MCF 10A (cell line): ENCODE measurements at places on chromosomes 2 and 18. TPM values are rescaled to one million over a fixed set of nuclear protein-coding genes. Genes with fewer than 3 reads are reported as not detected.

GRCh38 chr2:181991171-181991885, 5.7 kb downstream of the PPP1R1C start:
- no peaks in the 10 kb centered on the region for H3K36me3 ChIP-seq
- no peak overlapping the region for H3K27ac ChIP-seq
- H3K27me3 ChIP-seq: no peaks in the 10 kb centered on the region
- no peak for DNase-seq
- no peaks in the 10 kb centered on the region for H3K4me1 ChIP-seq
- no peak overlapping the region for H3K4me3 ChIP-seq

DNA sequence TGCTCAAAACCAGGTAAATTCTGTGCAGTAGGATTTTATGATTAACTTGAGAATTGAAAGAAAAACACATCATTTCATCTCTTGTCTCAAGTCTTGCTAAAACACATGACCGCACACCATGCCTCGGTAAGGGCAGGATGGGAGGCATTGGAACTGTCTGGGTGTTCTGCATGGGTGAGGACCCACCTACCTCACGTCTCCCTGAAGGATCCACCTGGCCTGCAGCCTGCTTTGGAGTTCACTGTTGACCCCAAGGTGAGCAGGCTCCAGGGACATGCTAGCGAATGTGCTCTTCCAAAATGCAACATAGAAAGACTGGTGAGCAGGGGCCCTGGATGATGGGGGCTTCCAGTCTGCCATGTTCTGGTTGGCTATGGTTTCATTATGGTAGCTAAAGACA, 131.5 kb downstream of the NCK2 start:
- H3K27me3 ChIP-seq: no peaks in the 10 kb centered on the region
- DNase-seq: no peak
- no peak overlapping the region for H3K27ac ChIP-seq
- H3K4me3 ChIP-seq: no peak overlapping the region

DNA sequence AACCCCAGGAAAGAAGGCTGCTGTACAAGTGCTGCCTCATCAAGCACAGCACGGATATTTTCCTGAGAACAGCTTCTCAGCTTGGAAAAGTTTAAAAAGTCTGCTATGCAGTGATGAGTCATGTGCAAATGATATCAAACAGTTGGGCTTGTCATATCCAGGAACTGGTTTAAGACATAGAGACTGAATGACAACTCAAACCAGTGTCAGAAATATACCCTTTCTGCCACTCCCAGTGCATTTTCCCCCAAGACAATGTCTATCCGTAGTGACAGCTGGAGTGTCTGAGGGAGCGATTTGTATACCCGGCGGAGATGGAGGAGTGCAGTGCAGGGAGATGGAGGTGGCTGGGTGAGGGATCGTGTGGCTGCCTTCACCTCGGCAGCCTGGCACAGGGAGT, 28.2 kb downstream of the SOX11 start:
- H3K4me1 ChIP-seq: peaks cover 5% of the 10 kb centered on the region
- H3K27ac ChIP-seq: no peak overlapping the region
- H3K36me3 ChIP-seq: no peaks in the 10 kb centered on the region
- DNase-seq: no peak
- no peaks in the 10 kb centered on the region for H3K27me3 ChIP-seq

- H3K27me3 ChIP-seq: no peaks in the 10 kb centered on the region
- H3K27ac ChIP-seq: no peak overlapping the region
- no peak overlapping the region for H3K4me3 ChIP-seq
- H3K36me3 ChIP-seq: peaks cover 6% of the 10 kb centered on the region
- H3K4me1 ChIP-seq: peaks cover 16% of the 10 kb centered on the region
Measured at GRCh38 chr2:28354920-28355520, 37.6 kb upstream of the FOSL2 start.

DNA sequence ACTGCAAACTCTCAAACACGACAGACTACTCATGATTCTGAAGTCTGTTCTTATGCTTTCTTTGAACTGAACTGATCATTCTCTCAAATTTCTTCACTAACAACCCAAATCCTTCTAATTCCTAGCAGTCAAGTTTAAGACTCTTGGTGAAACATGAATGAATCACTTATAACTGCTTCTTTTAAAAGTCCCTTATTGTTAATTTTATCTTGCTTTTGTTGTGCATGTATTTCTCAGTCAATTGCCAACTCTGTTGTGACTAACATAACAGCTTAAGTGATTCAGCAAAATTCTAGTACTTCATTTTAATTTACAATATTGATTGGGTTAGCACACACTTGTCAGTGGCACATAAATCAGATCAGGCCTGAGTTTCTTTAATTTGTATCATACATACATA, 357.0 kb upstream of the FSIP2 start:
- H3K36me3 ChIP-seq: no peaks in the 10 kb centered on the region
- no peaks in the 10 kb centered on the region for H3K27me3 ChIP-seq
- peaks cover 6% of the 10 kb centered on the region for H3K4me1 ChIP-seq
- DNase-seq: no peak
- H3K27ac ChIP-seq: no peak overlapping the region

DNA sequence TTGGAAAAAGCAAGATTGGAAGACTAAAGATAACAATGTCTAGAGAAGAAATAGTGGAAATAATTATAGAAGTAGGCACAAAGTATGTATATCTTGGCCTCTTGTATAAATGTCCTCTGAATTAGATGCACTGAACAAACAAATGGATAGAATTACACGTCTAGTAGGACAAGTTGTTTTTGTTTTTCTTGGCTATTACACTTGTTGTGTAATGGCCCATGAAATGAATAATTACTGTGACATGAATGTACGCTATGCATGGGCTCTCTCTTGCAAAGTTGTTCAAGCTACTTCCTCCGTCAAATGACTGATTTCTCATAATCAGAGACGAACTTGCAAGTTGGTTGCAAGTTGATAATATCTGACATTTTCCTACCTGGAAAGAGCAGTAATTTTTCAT, 126.2 kb downstream of the PDE1A start:
- peak overlapping the region; percentile 18 for H3K27ac ChIP-seq
- H3K4me1 ChIP-seq: peaks cover 31% of the 10 kb centered on the region

- H3K27ac ChIP-seq: no peak overlapping the region
- no peaks in the 10 kb centered on the region for H3K36me3 ChIP-seq
- peaks cover 20% of the 10 kb centered on the region for H3K4me1 ChIP-seq
- DNase-seq: peak; percentile 81
Measured at GRCh38 chr2:72144632-72145288, 2.9 kb downstream of the CYP26B1 start.

DNA sequence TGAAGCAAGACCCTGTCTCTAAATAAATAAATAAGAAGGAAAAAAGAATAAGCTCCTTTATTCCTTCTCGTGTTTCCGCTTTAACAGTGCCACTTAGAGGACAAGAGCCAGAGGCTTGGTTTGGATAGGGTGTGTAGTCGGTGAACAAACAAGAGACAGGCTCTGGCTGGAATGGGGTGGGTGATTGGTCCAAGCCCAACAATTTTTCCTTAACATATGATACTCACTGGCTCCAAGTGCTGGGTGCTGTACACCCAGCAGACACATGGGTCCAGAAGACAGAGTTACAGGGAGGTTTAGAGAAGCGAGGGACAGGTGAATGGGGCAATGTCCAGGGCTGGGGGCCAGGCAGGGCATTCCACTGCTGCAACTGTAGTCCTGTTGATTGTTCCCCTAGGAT, 77.8 kb downstream of the NCAPH start:
- H3K4me3 ChIP-seq: peak overlapping the region; percentile 74
- H3K4me1 ChIP-seq: peaks cover 13% of the 10 kb centered on the region
- no peaks in the 10 kb centered on the region for H3K36me3 ChIP-seq

DNA sequence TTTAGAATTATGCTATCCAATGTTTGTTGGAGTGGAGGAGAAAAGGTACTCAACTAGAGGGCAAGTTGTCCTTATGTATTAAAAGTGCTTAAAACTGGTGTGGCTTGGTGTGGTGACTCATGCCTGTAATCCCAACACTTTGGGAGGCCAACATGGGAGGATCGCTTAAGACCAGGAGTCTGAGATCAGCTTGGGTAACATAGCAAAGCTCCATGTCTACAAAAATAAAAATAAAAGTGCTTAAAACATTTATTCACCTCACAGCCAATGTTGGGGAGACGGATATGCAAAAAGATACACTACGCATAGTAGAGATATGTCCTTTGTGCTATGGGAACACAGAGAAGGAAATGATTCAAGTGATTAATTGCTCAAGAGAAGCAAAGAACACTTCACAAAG, 19.3 kb upstream of the TNFAIP6 start:
- no peak overlapping the region for H3K4me3 ChIP-seq
- peaks cover 6% of the 10 kb centered on the region for H3K4me1 ChIP-seq
- H3K27me3 ChIP-seq: no peaks in the 10 kb centered on the region
- no peak overlapping the region for H3K27ac ChIP-seq
- DNase-seq: no peak
- H3K36me3 ChIP-seq: no peaks in the 10 kb centered on the region

DNA sequence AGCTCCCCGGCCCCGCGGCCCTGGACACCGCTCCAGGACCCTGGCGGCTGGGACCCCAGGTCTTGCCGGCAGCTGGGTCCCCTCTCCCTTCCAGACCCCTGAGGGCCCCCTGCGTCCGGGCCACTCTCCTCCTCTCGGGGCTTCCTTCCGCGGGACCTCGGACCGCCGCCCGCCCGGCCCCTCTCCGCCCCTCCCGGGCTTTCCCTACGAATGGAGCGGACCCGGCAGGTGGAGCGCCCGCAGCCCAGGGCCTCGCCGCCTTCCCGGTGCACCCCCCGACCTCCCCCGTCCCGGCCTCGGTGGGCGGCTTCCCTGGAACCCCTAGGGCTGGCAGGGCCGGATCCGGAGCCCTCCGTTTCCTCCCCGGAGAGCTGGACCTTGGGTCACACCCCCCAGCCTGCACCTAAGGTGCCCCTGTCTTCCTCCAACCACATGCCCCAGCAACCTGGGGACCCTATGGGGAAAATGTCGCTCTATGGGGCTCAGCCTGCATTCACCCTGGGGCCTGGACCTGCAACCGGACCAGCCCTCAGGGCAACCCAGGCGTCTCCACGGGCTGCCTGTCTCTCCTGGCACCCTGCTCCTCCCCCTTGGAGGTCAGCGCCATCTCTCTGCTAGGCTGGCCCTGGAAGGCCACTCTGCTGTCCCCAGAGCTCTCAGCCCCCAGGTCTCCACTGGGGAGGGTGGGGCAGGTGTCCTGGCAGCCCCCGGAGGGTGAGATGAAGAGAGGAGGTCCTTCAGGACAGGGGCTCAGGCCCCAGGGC, 730 bp downstream of the B3GNT7 start:
- no peaks in the 10 kb centered on the region for H3K27me3 ChIP-seq
- H3K27ac ChIP-seq: no peak overlapping the region
- no peak for DNase-seq
- no peak overlapping the region for H3K4me3 ChIP-seq
- no peaks in the 10 kb centered on the region for H3K4me1 ChIP-seq

DNA sequence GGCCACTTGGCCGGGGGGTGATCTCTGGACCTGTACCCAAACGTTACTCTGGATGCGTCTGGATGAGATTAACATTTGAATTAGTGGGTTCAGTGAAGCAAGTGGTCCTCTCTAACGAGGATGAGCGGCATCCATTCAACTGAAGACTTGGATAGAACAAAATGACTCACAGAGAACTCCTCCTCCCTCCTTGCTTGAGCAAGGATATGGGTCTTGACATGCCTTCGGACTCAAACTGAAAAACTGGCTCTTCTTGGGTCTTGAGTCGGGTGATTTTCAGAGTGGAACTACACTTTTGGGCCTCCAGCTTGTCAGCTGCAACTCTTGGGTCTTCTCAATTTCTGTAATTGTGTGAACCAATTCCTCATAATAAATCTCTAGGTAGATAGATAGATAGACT, 47.2 kb downstream of the NETO1 start:
- H3K36me3 ChIP-seq: no peaks in the 10 kb centered on the region
- peaks cover 7% of the 10 kb centered on the region for H3K4me1 ChIP-seq
- H3K4me3 ChIP-seq: no peak overlapping the region
- DNase-seq: peak; percentile 25
- H3K27ac ChIP-seq: no peak overlapping the region

GRCh38 chr2:30436859-30437435, 10.1 kb upstream of the LCLAT1 start:
- H3K27me3 ChIP-seq: no peaks in the 10 kb centered on the region
- H3K27ac ChIP-seq: no peak overlapping the region
- no peaks in the 10 kb centered on the region for H3K4me1 ChIP-seq
- H3K4me3 ChIP-seq: no peak overlapping the region
- H3K36me3 ChIP-seq: no peaks in the 10 kb centered on the region

- peaks cover 7% of the 10 kb centered on the region for H3K4me1 ChIP-seq
- H3K27me3 ChIP-seq: no peaks in the 10 kb centered on the region
- no peak overlapping the region for H3K27ac ChIP-seq
Measured at GRCh38 chr2:169476459-169476858, 2.8 kb upstream of the BBS5 start.

DNA sequence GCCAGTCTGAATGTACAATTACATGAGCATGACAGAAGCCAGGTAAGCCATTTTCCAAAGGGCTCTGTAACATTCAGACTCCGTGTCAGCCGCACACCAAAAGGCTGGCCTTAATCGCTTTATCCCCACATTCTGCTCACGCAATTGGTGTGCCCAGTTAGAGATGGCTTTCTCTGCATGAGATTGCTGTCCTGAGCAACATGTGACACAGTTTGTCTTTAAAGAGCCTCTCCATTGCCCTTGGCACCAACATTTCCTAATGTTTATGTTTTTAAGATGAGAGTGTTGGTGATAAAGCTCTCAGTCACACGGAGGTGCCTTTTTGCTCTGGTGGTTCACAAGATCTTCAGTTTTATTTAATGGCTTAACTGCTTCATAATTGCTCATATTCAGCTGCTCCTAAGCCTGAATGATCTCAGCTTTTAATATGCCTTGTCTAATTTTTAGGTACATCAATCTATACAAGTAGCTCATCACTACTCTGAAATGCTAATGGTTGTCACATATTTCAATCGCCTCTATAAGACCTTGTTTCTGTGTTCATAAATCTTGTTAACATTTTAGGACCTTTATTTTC, 164.8 kb upstream of the ACVR2A start:
- H3K27ac ChIP-seq: no peak overlapping the region
- DNase-seq: no peak
- H3K27me3 ChIP-seq: no peaks in the 10 kb centered on the region
- no peak overlapping the region for H3K4me3 ChIP-seq

DNA sequence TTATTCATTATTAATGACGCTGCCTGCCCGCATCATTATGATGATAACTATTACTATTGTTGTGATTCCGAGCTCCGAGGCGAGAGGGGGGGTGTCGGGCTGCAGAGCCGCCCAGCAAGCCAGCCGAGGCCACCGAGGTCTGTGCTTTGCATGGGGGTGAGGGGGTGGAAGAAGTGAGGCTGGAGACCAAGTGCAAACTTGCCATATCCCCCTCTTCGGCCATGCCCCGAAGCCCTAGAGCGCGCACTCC, 3.6 kb downstream of the BCL11A start:
- peaks cover 14% of the 10 kb centered on the region for H3K36me3 ChIP-seq
- H3K27me3 ChIP-seq: no peaks in the 10 kb centered on the region
- peaks cover 9% of the 10 kb centered on the region for H3K4me1 ChIP-seq
- H3K27ac ChIP-seq: no peak overlapping the region
- H3K4me3 ChIP-seq: peak overlapping the region; percentile 88

GPR17 gene
- not detected in 2 replicates for total RNA-seq

NRBP1 gene
- 79.5 and 97.3 TPM in 2 replicates for total RNA-seq

TMEM163 gene
- not detected in 2 replicates for total RNA-seq

TXNL1 gene
- 86.6 and 97.4 TPM in 2 replicates for total RNA-seq

DTNA gene
- total RNA-seq: 0.91 TPM in 1 of 2 replicates, not detected in the other

CPSF3 gene
- total RNA-seq: 51.0 and 51.6 TPM in 2 replicates

HK2 gene
- total RNA-seq: 40.4 and 47.8 TPM in 2 replicates

HOXD12 gene
- total RNA-seq: not detected in 2 replicates
